ENCODE measurements at places on chromosomes 11 and 22.

DNA sequence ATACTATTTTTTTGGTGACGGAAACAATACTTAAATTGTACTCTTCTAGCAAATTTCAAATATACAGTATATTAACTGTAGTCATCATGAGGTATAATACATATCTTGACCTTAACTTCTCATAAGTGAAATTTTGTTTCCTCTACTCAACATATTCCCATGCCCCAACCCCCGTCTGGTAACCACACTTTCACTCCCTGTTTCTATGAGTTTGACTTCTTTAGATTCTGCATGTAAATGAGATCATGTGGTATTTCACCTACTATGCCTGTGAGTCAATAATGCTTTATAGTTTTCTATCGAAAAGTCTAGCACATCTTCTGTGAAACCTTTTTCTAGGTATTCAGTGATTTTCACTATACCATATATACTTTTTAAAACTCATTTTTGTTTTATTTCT, 663.2 kb downstream of the CNTN5 start:
- no peak for DNase-seq

- DNase-seq: no peak
These were observed 77.7 kb downstream of the GAB2 start for GRCh38 chr11:78339945-78340344.

- DNase-seq: peak; percentile 92
These were observed 2.7 kb downstream of the CRYBB3 start for GRCh38 chr22:25202290-25202921.

- no peak for DNase-seq
These were observed 187.1 kb downstream of the DBX1 start for GRCh38 chr11:19973136-19973635.

- no peak for DNase-seq
These were observed 37.6 kb downstream of the COA4 start for GRCh38 chr11:73839123-73839457.

GRCh38 chr11:110808248-110808647, 96.0 kb upstream of the ARHGAP20 start:
- DNase-seq: no peak

DNA sequence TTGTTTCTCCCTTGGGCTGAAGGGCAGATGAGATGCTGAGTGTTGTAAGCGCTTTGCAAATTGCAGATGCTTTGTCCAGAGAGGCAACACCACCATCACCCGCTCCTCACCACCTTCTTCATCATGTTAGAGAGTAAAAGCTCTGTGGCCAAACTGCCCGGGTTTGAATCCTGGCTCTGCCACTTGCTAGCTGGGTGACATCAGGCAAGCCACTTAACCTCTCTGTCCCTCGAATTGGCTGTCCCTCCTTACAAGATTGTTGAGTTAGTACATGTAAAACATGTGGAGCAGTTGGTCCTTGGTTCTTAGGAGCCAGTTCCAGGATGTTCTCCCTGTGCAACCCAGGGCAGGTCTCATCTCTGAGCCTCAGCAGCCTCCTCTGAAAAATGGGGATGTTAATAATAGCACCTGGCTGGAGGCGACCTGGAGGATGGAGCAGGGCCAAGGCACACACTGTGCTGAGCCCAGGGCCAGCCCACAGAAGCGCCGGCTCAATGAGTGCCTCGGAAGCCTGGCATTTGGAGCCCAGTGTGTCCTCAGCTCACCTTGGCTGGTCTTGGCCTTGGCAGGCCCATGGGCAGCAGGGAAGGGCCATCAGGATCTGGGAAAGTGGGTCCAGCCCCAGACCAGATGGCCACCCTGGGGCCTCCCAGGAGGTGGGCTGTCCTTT, 10.5 kb downstream of the C11orf86 start:
- no peak for DNase-seq

GRCh38 chr11:33691066-33691864, 9.4 kb downstream of the C11orf91 start:
- no peak for DNase-seq

- DNase-seq: peak; percentile 85
These were observed 11.8 kb downstream of the TUB start for GRCh38 chr11:8092587-8093424.

GRCh38 chr11:128523641-128524040, 63.7 kb downstream of the ETS1 start:
- no peak for DNase-seq

DNA sequence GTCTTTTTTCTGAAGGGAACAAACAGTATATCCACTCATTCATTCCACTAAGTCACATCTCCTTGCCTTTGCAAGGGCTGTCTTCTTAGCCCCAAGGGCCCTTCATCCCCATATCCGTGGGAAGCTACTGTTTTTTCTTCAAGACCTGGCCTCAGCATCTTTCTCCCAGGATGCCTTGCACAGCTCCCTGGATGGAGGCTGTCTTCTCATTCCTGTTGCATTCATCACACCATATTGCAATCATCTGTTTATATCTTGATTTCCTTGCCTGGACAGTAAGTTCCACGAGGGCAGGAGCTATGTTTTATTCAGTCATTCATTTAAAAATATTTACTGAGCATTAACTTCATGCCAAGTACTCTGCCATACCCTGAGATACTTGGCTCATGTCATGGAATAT, 29.3 kb upstream of the NECTIN1 start:
- no peak for DNase-seq

- no peak for DNase-seq
These were observed 1075.0 kb downstream of the BRD1 start for GRCh38 chr22:48752451-48753380.

DNA sequence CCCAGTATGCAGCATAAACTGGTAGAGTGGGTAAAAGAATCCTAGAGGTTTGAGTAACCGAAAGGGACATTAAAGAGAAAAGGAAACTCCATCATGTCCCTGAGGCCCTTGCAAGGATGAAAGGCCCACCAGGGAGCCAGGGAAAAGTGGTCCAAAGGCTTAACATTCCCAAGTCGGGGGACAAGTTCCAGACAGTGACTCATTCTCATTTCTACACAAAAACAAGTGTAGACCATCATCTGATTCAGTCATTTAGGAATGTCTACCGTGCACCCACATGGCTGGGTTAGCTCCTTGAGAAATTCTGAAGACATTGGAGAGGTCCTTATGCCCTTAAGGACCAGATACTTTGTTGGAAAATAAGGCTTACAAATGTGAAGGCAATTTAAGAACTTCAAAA, 4.8 kb upstream of the NOX4 start:
- peak; percentile 6 for DNase-seq

DNA sequence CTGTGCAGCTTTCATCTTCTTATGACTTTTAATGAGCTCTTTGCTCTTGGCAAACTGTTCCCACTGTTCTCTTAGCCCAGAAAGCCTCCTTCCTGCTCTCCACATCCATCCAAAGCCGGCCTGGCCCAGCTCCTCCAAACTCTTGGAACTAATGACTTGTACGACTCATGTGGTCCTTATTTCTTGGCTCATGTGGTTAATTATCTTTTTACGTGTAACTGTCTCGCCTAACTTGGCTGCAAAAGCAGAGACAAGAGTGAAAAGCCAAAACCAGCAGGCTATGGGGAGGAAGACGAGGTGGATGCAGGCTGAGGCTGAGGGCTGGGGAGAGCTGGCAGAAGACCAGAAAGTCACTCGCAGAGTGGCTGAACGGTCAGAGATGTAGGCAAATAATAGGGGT, 5.5 kb downstream of the CSNK2A3 start:
- no peak for DNase-seq

GRCh38 chr11:125382314-125382791, 113.7 kb downstream of the FEZ1 start:
- DNase-seq: no peak

DNA sequence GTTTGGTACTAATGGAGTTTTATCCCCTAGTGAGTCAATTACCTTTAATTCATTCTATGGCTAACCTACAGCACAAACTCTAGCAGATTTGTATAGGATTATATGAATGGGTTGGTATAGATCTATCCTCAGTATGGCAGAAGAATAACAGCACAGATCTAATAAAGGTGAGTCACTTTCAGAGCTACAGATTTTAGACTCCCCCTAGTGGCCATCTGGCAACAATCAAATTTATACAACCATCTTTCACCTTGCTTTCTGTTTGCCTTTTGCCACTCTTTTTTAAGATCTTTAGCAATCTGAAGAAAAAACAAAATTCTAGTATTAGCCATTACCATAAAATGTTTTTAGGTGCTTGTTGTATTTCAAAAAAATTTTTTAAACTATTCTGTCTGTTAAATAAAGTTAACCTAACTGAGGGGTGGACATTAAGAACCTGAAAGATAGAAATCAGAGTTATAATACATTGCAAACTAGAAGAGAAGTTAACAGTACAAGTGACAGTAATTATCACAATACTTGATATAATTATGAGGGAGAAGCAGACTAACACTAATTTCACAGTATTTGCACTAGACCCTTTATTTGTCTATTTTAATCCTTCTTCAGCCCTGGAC, 25.8 kb downstream of the DDIAS start:
- peak; percentile 57 for DNase-seq

- DNase-seq: no peak
These were observed 114.7 kb upstream of the OR4B1 start for GRCh38 chr11:48101958-48102357.

- no peak for DNase-seq
These were observed 9.6 kb downstream of the RAG1 start for GRCh38 chr11:36577373-36577772.

- DNase-seq: no peak
These were observed 123.7 kb downstream of the MIAT start for GRCh38 chr22:26781062-26781461.

DNA sequence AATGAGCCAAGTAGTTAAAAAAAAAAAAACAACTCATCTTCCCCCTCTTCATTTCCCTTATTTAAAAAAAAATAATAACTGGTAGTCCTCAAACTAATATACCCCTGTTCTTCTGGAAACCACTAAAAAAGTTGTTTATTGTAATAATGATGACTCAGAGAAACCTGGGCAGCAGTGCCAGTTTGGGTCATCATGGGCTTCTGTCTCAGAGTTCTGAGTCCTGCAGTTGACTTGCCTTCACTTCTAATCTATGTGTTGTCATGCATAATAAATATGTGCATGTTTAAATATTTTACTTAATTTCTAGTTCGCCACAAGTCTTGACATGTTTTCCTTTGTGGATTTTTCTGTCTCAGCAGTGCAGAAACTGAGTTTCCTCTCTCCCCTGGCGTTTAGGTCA, 46.8 kb downstream of the PPP2R1B start:
- DNase-seq: no peak

GRCh38 chr22:49566693-49567092, 261.0 kb downstream of the BRD1 start:
- no peak for DNase-seq

- DNase-seq: no peak
These were observed 18.6 kb downstream of the ATM start for GRCh38 chr11:108241330-108242037.

- no peak for DNase-seq
These were observed 151.5 kb upstream of the CTSC start for GRCh38 chr11:88489030-88489429.

DNA sequence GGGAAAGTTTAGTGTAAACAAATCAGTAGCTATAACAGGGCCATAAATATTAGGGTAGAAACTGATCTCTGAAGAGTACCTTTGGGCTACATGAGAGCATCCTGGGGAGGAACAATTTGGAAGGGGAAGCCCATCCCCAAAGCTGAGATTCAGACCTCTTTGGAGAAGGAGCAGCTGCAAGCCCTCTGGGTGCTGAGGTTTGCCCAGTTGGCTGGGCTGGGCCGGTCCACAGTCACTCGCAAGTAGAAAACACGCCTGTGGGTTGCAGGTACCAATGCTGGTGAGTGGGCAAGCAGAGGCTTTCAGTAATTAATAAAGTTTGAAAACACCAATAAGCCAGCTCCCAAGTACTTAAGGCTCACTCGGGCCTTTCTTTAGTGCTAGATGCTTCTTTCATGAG, 124.5 kb downstream of the ARHGAP8 start:
- no peak for DNase-seq

- peak; percentile 64 for DNase-seq
These were observed 10.7 kb downstream of the KRTAP5-5 start for GRCh38 chr11:1640076-1640946.

DNA sequence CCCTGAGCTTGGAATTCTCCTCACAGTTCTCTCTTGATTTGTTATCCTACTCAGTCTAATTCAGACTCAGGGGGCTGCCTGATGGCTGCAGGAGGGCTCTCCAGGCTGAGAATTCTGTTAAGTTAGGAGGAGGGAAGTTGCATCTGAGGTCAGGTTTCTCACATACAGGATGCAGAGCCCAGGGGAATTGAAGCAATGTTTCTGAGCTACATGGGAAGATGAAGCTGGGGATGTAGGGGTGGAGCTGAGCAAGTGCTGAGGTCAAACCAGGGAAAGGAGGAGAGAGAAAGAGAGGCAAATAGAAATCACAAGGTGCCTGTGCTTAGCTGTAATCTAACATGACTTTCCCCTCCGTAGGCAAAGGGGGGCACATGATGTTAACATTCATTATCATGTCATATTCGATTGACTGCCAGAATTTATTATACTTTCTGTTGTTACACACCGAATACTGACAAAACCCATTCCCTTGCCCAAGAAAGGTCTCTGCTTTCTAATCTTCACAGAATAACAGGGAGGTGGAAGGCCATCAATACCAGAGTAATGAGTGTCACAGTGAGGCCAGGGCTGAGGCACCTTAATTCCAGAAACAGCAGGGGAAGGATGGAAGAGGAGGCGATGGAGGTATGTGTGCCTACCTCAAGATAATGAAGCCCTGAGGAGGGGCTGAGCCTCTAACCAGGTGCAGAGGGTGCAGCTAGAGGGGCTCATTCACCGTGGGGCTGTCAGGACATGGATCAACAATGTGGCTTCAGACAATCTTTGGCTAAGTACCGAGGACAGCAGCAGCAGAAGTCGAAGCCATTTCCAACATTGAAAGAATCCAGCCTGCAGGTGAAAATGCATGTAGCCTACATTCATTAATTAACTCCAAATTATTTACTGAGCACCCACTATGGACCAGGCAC, 205.4 kb upstream of the SNX19 start:
- no peak for DNase-seq

DNA sequence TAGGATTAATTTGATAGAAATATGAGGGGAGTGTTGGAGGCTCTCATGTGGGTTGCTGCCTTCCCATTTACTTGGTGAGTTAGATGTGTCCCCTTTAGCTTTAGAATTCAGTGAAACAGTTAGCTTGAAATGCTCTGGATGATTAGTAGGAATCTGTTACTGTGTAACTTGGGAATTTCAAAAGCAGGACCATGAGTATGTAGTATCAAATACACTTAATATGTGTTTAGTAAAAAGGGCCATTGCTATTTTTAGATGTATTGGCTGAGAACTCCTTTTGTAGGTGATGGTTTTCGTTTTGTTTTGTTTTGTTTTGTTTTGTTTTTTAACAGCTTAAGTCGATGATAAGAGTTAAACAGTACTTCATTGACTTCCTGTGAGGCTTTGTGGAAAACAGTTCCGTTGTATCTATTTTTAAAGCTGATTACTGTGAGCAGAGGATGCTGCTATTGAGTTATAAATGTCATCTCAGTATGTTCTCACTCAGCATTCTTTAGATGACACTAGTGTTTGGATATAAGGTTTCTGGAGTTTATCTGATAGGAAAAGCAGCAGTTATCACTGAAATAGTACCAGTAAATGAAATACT, 53.5 kb downstream of the MCAM start:
- peak; percentile 39 for DNase-seq

Measured in COLO829 (cell line).